EL (cell line): ENCODE measurements at places on chromosomes 13 and 19.
A peak's percentile ranks its signal among the peaks of the same experiment; 100 is the strongest.

- DNase-seq: peak; percentile 99
Observed at GRCh38 chr19:14496029-14496833, at the start of gene GIPC1. TSS of gene GIPC1 (minus strand) at chr19:14496127. CDS start at chr19:14482976, 13,151 bp downstream.

GRCh38 chr19:23855676-23856075, 59.0 kb upstream of the ZNF726 start:
- no peak for DNase-seq

- no peak for DNase-seq
Observed at GRCh38 chr13:44176173-44176572, 197.5 kb upstream of the SERP2 start.

DNA sequence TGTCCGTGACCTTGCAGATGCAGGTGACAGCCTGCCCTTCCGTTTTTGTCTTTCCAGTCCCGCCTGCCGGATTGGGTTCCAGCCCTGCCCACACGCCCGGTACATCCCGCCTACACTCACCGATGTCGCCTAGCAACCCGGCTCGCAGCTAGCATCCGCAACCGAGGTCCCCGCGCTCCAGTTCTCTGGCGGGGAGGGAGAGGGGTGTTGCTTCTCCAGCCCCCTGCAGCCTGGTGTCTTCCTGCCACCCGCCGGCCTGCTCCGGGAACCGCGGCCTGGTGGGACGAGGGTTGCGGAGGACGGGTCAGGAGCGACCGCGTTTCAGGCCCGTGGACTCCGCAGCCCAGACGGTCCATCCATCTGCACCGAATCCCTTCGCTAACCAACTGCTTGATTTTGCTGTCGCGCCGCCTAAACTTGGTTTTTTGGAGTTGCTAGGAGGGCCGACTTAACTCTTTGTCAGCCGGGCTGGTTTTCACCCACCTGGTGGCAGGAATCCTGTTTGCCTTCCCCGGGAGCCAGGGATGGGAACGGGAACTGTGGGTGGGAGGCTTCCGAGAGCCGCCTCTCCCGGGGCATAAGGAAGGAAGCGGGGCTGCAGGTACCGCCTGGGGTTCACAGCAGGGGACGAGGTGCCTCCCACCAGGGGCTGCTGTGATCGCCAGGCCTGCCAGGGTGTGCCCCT, 15.4 kb upstream of the MATK start:
- peak; percentile 12 for DNase-seq

DNA sequence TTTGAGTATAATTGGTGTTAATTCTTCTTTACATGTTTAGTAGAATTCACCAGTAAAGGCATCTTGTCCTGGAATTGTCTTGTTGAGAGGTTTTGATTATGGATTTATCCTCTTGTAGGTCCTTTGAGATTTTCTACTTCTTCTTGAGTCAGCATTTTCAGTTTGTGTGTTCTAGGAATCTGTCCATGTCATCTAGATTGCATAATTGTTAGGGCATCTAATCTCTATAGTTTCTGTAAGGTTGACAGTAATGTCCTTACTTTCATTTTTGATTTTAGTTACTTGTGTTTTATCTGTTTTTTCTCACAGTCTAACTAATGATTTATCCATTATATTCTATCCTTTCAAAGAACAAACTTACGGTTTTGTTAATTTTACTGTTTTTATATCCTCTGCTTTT, 492.0 kb downstream of the FGF9 start:
- DNase-seq: no peak

GRCh38 chr19:39915101-39915847, 19.2 kb downstream of the FCGBP start:
- no peak for DNase-seq

DNA sequence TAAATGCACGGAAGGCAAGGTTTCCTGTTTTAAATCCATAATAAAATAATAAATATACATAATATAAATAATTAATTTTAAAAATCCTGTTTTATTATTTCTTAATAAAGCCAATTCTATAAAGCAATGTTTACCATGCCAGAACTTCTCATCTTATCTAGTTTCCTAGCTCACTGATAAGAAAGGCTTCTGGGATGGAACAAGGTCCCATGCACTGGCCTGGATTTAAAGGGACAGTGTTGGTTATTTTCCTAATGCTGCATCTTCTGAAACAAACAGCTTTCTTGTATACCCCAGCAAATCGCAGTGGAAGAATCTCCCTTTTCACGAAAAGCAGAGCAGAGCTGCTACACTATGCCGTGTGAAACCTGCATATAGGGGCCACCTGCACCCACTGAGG, 68.8 kb downstream of the LNX2 start:
- no peak for DNase-seq

GRCh38 chr19:14343286-14343685, 38.0 kb upstream of the ADGRE5 start:
- no peak for DNase-seq

- DNase-seq: peak; percentile 78
Observed at GRCh38 chr19:3982701-3983541, 2.3 kb downstream of the EEF2 start.

- DNase-seq: peak; percentile 98
Observed at GRCh38 chr13:30142486-30143211, 164.7 kb downstream of the KATNAL1 start.

GRCh38 chr13:90414691-90415596, 932.5 kb upstream of the MIR17HG start:
- peak; percentile 78 for DNase-seq

- DNase-seq: peak; percentile 45
Observed at GRCh38 chr19:55447421-55448174, 4.5 kb upstream of the SHISA7 start.

DNA sequence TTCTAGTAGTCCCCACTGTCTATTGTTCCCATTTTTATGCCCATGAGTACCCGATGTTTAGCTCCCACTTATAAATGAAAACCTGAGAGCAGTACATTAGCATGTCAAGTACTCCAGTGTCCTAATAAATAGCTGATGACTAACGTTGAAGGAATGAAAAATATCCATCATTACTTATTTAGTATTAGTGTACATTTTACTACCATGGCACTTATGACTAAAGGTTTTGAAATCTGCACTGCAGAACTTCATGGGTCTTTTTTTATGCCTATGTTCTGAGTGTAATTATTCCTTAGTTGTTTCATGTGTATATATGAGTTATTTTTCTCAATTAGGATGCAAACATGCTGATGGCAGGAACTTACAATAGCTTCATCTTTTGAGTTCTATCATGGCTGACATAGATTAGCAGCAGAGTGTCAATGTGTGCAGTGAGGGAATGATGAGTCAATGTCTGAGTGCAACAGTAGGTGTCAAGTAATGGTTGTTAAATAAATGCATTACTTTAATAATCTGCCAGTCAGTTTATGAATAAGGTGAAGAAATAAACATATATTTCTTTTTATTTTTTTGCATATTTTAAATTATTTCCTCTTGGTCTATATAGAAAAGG, 188.4 kb downstream of the ITGBL1 start:
- peak; percentile 91 for DNase-seq

DNA sequence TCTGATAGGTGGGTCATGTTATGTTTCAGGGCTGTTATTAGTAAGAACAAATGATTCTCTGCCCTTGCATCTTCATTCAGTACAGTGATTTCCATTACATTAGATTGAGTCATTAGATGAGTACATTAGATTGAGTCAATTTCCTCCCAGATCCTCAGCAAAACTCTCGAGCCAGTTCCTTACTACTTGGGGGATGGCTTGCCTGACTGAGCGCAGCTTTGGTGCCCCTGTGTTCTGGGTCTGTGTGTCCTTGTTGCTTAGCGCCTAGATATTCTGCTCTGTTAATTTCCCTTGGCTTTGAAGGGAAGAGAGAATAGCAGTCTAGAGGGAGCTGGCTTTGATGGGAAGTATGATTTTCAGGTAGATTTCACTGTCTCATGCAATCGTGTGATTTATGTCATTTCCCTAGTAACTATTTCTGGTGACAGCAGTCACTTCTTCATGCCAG, 19.1 kb upstream of the SCEL start:
- DNase-seq: peak; percentile 28

DNA sequence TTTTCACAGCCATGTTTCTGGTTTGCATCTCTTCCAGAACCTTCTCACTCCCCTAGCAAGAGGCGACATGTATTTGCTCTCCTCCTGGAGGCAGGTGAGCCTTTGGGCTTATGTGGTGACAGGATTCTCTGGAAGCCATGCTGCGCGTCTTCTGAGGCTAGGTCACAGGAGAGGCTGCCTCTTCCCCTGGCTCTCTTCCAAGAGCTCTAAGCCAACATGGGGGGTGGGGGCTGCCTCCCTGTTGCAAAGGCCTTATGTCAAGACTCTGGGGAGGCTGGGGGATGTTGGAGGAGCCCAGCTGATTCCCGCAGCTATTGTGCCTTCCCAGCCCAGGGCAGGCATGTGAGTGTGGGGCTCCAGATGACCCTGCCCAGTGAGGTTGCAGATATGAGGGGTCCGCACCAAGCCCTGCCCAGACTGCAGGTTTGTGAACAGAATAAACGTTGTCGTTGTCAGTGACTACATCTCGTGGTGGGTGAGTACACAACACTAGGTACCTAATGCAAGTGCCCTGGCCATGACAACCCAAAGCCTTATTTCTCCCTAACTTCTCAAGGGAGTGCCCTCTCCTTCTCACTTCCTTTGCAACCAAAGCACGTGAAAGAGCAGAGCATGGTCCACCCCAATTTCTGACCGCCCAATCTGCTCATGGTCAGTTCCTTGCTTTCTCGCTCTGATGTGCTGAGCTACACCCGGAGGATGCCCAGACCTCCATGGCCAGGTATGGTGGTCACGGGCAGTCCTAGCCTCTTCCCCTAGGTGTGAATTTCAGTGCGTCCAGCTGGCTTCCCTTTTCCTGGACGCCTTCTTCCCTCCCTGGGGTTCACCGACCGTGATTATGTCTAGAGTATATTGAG, 44.9 kb downstream of the TEX29 start:
- no peak for DNase-seq

- peak; percentile 55 for DNase-seq
Observed at GRCh38 chr19:47109541-47110375, 3.8 kb downstream of the ZC3H4 start.

- no peak for DNase-seq
Observed at GRCh38 chr19:12606796-12607195, 3.8 kb downstream of the ZNF490 start.

DNA sequence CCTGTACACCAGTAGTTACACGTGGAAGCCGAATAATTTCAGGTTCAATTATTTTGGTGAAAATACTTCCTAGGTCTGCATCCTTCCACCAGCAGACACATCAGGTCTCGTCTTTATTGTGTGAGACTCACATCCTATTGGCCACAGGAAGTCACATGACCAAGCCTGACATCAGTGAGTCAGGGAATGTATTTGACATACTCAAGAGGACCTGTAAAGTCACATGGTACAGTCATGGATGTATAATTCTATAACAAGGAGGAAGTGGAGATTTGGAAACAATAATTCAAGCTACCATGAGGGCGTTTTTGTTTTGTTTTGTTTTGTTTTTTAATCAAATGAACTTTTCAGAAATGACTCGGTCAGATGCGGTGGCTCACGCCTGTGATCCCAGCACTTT, 9.3 kb upstream of the HIF3A start:
- no peak for DNase-seq

DNA sequence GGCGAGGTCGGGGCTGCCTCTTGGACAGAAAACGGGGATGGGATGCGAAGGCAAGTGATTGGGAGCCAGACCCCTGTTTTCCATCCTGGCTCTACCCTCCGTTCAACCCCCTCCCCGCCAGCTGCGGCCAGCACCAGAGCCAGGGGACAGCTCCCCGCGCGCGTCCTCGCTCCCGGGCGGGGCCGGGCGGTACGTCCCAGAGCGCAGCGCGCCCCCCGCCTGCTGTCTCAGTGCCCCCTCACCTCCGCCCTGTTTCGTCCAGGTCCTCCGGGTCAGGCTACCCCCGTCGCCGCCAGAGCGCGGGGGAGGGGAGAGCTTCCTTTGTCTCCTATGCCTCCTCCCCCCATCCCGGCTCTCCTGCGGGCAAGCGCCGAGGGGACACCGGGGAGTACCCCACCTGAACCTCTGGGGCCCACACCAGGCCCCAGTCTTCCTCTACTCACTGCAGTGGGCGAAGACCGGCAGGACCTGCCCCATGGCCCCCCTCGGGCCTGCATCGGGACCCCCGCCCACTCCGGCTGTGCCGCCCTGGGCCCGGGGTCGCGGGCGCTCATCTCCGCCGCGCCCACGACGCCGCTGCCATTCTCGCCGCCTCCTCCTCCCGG, 396 bp downstream of the RTN2 start:
- peak; percentile 10 for DNase-seq

GRCh38 chr19:49335784-49336481, 727 bp downstream of the CD37 start:
- no peak for DNase-seq

DNA sequence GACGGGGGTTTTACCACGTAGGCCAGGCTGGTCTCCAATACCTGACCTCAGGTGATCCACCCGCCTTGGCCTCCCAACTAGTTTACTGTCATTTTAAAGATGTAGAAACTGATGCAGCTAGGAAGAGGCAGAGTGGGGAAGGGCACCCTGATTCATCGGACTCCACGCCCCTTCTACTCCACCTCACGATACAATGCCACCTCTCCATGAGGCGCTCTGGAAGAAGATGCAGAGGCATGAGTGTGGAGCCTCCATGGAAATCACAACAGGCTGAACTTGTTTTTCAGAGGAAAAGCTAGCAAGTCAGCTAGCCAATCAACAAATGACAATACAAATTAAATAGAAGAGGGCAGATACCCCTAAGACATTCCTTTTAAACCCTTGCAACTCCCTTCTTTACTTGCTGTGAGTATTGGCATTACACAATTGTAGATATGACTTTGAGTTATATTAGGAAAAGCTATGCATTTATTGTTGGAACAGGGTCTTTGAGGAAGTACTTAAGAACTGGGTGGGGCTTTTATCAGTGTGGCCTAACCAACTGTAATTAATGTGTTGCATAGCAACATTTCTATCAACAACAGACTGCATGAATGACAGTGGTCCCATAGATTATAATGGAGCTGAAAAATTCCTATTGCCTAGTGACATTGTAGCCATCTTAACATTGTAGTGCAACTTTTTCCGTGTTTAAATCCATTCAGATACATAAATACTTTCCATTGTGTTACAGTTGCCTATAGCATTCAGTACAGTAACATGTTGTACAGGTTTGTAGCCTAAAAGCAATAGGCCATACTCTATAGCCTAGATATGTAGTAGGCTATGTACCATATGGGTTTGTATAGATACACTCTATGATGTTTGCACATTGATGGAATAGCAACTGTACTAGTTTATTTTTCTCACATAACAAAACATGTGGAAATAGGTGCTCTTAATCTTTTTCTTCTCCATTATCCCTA, 17.6 kb downstream of the WDFY2 start:
- no peak for DNase-seq

DNA sequence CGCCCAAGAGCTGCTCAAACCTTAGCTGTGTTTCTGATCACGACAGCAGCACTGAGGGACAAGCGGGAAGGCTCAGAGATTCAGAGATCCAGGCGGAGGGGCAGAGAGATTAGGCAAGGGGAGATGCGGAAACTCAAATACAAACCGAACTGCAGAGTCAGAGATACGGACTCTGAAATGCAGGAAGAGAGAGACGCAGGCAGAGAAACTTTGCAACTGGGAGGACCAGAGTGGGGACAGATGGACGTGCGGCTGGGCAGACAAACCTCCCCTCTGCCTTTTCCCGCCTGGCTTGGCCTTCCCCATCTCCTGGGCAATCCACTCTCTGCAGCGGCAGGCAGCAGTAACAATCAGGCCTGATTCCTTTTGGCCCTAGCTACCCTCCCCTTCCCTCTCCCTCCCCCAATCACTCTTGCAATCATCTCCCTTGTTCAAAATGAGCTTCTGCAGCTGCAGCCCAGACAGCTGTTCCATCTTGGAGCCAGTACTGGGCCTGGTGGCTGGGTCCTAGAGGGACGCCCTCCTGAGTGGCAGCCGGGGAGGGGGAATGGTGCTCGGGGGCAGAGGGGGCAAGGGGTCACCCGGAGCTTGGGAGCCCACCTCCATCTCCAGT, 29.7 kb downstream of the OLFM2 start:
- no peak for DNase-seq
